T-helper 2 cell treated with Interferon-gamma antibody and Interleukin-4, amounts not matched to agents 100 ng/mL and 5 ng/mL, for 36 hours (primary cell): ENCODE measurements at places on chromosomes 1 and 21. TPM values are rescaled to one million over a fixed set of nuclear protein-coding genes. Genes with fewer than 3 reads are reported as not detected.

Gene MX1
- total RNA-seq: 155 and 163 TPM in 2 replicates

Gene UMODL1
- 0.09 TPM in 2 replicates for total RNA-seq

Gene TRIM46
- total RNA-seq: 15.2 and 17.3 TPM in 2 replicates

Gene CLCA1
- not detected in 2 replicates for total RNA-seq

Gene BCAR3
- 7.5 and 8.6 TPM in 2 replicates for total RNA-seq

Gene PADI1
- not detected in 2 replicates for total RNA-seq
